ENCODE measurements at places on chromosomes 11 and 22. TPM values are rescaled to one million over a fixed set of nuclear protein-coding genes. Genes with fewer than 3 reads are reported as not detected.

GRCh38 chr11:32029721-32030120 lies 61.2 kb upstream of the RCN1 start:
- no peak overlapping the region for H3K4me3 ChIP-seq
- no peaks in the 10 kb centered on the region for H3K4me1 ChIP-seq
- no peaks in the 10 kb centered on the region for H3K27me3 ChIP-seq
- no peak overlapping the region for H3K27ac ChIP-seq
- H3K36me3 ChIP-seq = no peaks in the 10 kb centered on the region

DNA sequence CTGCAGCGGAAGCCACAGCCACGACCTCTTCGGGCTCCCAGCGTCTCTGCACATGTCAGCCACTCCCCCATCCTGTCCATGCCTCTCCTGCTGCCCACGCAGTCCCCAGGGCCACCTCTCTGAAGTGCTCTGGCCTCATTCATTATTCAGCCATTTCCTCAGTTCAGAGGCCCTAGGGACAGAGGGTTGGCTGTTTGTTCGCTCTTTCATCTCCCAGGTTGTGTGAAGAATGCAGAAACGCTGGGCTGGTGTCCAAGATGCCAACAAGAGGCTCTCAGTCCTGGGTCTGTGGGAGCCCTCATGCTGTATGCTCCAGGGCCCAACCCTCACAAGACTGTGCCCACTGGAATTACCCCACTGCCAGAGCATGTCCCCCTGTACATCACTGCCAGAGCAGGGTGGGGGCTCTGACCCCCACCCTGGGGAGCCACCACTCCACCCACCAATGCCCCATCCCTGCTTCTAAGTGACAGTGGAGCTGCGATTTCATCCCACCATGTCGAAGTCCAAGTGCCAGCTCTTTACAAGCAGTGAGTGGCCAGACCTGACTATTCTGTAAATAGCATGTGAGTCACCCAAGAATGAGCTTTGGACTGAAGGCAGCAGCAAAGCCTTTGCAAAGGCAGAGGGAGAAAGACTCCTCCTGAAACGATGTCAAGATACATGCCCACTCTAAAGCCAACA lies 209.6 kb downstream of the BUD13 start:
- no peak overlapping the region for H3K4me3 ChIP-seq
- no peaks in the 10 kb centered on the region for H3K4me1 ChIP-seq
- no peak for DNase-seq
- H3K27ac ChIP-seq = no peak overlapping the region

The PRR33 gene
- 0.07 TPM for total RNA-seq

The FXYD2 gene
- 5.6 TPM for total RNA-seq

DNA sequence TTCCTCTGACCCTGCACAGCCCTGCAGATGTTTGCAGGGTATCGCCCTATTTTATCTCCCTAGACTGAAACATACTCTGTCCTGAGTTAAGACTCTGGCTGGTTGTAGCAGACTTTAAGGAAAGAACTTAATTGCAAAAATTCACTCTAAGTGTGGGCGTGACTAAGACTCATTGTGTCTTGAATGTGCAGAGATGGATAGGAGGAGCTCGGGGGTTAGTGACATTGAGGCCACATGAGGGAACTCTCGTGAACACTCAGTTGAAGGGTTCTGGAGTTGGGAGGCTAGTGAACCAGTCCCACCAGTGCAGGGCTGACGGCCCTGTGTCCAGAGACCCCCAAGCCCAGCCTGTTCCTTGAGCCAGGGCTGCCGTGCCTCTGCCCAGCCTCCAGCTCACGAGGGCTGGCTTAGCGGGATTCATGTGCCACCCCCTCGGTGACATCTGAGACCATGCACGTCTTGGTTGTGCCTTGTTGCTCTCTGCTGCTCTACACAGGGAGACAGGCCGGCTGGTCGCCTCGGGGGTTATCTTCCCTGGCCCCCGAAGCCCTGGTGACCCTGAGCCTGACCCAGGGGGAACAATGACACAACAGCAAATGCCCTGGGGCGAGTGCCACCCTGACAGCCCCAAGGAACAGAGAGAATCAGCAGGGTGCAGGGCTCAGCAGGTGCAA lies 11.4 kb upstream of the TBX1 start:
- H3K4me1 ChIP-seq = no peaks in the 10 kb centered on the region
- H3K4me3 ChIP-seq = no peak overlapping the region
- H3K27me3 ChIP-seq = no peaks in the 10 kb centered on the region
- H3K36me3 ChIP-seq = no peaks in the 10 kb centered on the region
- DNase-seq = no peak
- no peak overlapping the region for H3K27ac ChIP-seq

- DNase-seq = no peak
- no peaks in the 10 kb centered on the region for H3K4me1 ChIP-seq
- no peak within 1 kb of the TSS for H3K4me3 ChIP-seq
- no peak within 1 kb of the TSS for H3K27ac ChIP-seq
- H3K27me3 ChIP-seq = no peaks in the 10 kb centered on the region
- H3K36me3 ChIP-seq = no peaks in the 10 kb centered on the region
Measured at GRCh38 chr11:73218106-73218829, at the start of gene P2RY2. Gene P2RY2 (plus strand): TSS chr11:73218281. CDS start chr11:73234160, 15,879 bp downstream.

The MRGPRX4 gene
- total RNA-seq = not detected

DNA sequence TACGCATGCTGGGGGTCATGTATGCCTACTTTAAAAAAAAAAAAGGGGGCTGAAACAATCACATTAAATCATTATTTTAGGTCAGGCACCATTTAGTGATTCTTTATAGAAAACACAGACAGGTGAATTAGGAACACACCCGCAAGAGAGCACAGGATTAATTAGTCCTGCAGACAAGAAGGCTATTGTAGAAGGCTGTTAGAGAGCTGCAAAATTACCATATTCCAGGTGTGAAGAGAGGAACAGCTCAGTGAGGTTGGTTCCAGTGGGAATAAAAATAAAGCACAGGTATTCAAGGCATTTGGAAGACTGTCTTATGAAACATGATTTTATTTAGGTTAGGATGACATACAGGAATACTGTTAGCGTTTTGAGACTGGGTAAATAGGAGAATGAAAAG lies 649.1 kb downstream of the OPCML start:
- no peaks in the 10 kb centered on the region for H3K27me3 ChIP-seq
- DNase-seq = no peak
- no peaks in the 10 kb centered on the region for H3K36me3 ChIP-seq
- no peak overlapping the region for H3K4me3 ChIP-seq

GRCh38 chr22:33024626-33025025 lies 33.6 kb downstream of the SYN3 start:
- no peak overlapping the region for H3K4me3 ChIP-seq
- H3K27ac ChIP-seq = no peak overlapping the region

DNA sequence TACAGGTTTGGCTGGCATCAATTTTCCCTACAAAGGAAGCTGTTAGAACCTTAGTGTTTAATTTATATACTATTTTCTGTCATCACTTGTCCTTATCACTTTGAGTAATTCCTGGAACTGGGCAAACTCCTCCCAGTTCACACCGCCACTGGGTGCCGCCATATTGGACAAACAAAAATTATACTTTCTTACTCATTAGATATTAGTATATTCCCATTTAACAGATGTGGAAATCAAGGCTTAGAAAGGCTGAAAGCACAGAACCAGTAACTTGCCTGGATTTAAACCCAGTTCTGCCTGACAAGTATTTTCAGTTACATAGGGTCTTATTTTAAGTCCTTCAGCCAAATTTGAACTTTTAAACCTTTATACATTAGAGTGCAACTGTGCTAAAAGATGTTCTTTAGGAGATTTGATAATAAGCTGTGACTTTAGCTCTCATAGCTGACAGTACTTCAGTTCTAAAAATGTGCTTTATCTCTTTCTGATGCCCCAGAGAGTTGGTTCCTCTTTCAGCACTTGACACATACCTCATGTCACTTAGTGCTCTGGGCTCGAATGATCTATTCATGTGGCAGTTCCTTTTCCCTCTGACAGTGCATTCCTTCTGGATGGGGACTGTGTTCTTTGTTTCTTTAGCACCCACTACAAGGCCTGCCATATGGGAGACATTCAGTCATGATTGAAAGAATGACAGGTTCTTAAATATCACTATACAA lies 25.4 kb downstream of the COA4 start:
- no peak for DNase-seq
- no peak overlapping the region for H3K4me3 ChIP-seq
- H3K27ac ChIP-seq = no peak overlapping the region
- H3K36me3 ChIP-seq = no peaks in the 10 kb centered on the region
- H3K27me3 ChIP-seq = no peaks in the 10 kb centered on the region
- no peaks in the 10 kb centered on the region for H3K4me1 ChIP-seq

- H3K27ac ChIP-seq = no peak overlapping the region
- no peaks in the 10 kb centered on the region for H3K4me1 ChIP-seq
- no peaks in the 10 kb centered on the region for H3K36me3 ChIP-seq
- H3K27me3 ChIP-seq = no peaks in the 10 kb centered on the region
Measured at GRCh38 chr11:128390246-128390645, 197.1 kb downstream of the ETS1 start.

The INSC gene
- total RNA-seq = 0.56 TPM

- no peak for DNase-seq
- H3K27ac ChIP-seq = no peak overlapping the region
- H3K27me3 ChIP-seq = no peaks in the 10 kb centered on the region
Measured at GRCh38 chr11:13692172-13692571, 23.7 kb downstream of the FAR1 start.

The OR4A15 gene
- total RNA-seq = not detected

- H3K36me3 ChIP-seq = no peaks in the 10 kb centered on the region
- no peak overlapping the region for H3K4me3 ChIP-seq
- DNase-seq = no peak
- no peaks in the 10 kb centered on the region for H3K4me1 ChIP-seq
- no peaks in the 10 kb centered on the region for H3K27me3 ChIP-seq
Measured at GRCh38 chr22:29715705-29716104, 4.1 kb upstream of the CABP7 start.

DNA sequence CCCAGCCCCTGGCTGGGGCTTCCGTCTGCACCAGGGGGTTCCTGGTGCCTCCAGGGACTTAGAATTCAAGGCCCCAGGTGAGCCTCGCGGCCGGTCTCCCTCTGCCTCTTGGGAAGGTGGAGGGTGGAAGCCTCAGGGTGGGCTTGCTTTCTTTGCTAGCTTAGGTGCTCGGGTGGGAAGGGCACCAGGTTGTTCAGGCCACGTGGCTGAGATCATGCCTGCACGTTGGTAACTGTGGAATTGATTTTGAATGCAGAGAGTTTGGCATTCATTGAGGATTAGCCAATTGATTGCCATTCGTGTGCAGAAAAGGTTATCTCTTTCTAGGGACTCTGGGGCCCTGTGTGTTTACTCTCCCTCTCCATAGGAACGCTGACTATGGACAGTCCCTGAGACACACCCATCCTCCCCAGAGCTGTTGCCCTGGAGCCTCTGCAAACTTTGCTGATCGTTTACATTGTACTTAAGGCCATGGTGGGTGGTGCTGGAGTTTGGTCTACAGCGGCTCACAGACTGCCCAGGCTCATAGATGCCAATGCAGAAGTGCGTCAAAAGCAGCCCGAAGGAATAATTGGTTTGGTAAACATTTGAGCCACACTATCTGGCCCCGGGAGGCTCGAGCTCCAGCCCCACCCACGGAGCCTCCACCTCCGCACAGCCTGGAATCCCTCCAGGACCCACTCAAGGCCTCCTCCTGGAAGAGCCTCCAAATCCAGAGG lies 1457.7 kb downstream of the BRD1 start:
- H3K36me3 ChIP-seq = no peaks in the 10 kb centered on the region
- H3K27ac ChIP-seq = no peak overlapping the region
- no peaks in the 10 kb centered on the region for H3K4me1 ChIP-seq
- H3K4me3 ChIP-seq = no peak overlapping the region
- no peaks in the 10 kb centered on the region for H3K27me3 ChIP-seq
- no peak for DNase-seq

The NLRP10 gene
- total RNA-seq = not detected

GRCh38 chr22:44337678-44338004 lies 24.9 kb upstream of the SHISAL1 start:
- no peak overlapping the region for H3K27ac ChIP-seq
- H3K4me1 ChIP-seq = no peaks in the 10 kb centered on the region
- H3K27me3 ChIP-seq = no peaks in the 10 kb centered on the region
- DNase-seq = no peak
- no peaks in the 10 kb centered on the region for H3K36me3 ChIP-seq
- no peak overlapping the region for H3K4me3 ChIP-seq

DNA sequence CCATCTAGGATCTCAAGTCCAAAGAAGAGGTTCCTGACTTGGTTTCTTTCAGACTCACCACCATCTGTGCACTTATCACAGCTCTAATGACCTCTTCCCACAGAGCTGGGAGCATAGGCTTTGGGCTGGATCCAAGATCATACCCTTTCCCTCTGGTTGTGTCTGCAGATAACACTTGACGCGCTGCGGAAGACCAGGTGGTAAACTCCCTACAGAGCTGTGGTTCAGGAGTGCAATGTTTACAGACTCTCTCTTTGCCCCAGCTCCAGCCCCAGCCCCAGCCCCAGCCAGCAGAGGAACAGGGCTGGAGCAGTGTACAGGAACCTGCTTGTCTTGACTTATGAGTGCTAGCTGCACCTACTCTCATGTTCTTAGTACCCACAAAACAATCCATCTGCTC lies 274.4 kb upstream of the SYN3 start:
- no peak overlapping the region for H3K4me3 ChIP-seq
- no peaks in the 10 kb centered on the region for H3K27me3 ChIP-seq
- H3K27ac ChIP-seq = no peak overlapping the region
- H3K4me1 ChIP-seq = no peaks in the 10 kb centered on the region
- no peak for DNase-seq

The PGR gene
- total RNA-seq = not detected

The ISX gene
- not detected for total RNA-seq

The BTBD18 gene
- not detected for total RNA-seq

All from naive thymus-derived CD4-positive, alpha-beta T cell (primary cell).